ENCODE measurements at places on chromosomes 7 and 10. TPM values are rescaled to one million over a fixed set of nuclear protein-coding genes. Genes with fewer than 3 reads are reported as not detected.

- DNase-seq, result peak; percentile 69
Observed at GRCh38 chr7:28654110-28654509, 241.8 kb downstream of the CREB5 start.

Gene ARHGAP22
- total RNA-seq, result 1.2 TPM

GRCh38 chr7:50310361-50310760 lies 5.8 kb downstream of the IKZF1 start:
- DNase-seq, result no peak

DNA sequence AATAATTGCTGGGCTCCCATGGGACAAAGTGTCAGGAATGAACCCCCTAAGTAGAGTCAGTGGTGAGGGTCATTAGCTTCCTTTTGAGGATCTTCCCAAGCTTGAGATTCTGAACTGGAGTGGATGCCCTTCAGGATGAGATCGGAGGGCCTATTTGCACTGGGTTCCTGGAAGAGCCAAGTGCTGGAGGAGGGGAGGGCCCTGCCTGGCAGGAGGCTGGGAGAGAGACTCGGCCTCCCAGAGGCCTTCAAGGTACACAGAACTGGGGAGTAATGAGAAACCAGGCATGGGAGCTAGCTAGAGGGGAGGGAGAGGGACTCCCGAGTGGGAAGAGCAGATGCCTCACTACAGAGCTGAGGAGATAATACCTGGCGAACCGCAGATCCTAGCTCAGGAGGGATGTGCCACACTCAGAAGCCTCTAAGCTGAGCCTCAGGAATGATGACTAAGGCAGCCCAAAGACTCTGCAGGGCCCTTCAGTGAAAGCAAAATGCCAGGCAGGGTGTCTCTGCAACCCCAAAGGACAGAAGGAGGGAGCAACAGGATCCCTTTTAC lies 9.4 kb downstream of the PDAP1 start:
- DNase-seq, result no peak

Gene TMEM178B
- 0.62 TPM for total RNA-seq

GRCh38 chr7:92708111-92709042 lies 118.2 kb upstream of the FAM133B start:
- no peak for DNase-seq

GRCh38 chr7:155377838-155378579 lies 79.9 kb upstream of the EN2 start:
- DNase-seq, result peak; percentile 68

DNA sequence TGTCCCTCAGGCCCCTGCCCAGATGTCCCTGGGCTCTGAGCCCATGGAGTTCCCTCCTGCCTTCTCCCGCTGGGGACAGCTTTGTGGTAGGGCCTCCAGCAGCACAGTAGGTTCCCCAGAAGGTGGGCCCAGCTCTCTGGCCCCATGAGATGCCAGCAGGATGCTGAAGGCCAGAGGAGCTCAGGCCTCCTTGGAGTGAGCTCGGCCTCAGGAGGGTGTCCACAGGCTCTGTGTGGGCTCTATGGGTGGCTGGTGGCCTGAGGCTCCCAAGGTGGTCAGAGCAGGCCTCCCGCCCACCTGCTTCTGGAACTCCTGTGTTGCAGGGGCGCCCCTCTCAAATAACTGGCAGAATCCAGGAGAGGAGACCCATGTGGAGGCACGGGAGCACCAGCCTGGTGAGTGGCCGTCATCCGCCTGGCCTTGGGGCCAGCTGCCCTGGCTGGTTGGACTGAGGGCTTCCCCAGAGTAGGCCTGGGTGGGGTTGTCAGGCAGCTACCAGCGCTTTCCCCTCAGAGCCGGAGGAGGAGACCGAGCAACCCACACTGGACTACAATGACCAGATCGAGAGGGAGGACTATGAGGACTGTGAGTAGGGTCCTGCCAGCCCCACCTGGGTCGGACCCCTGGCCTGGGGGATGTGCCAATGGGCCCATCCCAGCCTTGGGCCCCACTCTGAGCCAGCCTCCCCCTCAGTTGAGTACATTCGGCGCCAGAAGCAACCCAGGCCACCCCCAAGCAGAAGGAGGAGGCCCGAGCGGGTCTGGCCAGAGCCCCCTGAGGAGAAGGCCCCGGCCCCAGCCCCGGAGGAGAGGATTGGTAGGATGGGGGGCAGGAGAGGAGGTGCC lies 3.2 kb downstream of the AEBP1 start:
- no peak for DNase-seq

- DNase-seq, result no peak
Observed at GRCh38 chr7:99365318-99366141, 9.0 kb upstream of the ARPC1B start.

GRCh38 chr10:72337039-72337629 lies 17.6 kb downstream of the DNAJB12 start:
- DNase-seq, result peak; percentile 83

DNA sequence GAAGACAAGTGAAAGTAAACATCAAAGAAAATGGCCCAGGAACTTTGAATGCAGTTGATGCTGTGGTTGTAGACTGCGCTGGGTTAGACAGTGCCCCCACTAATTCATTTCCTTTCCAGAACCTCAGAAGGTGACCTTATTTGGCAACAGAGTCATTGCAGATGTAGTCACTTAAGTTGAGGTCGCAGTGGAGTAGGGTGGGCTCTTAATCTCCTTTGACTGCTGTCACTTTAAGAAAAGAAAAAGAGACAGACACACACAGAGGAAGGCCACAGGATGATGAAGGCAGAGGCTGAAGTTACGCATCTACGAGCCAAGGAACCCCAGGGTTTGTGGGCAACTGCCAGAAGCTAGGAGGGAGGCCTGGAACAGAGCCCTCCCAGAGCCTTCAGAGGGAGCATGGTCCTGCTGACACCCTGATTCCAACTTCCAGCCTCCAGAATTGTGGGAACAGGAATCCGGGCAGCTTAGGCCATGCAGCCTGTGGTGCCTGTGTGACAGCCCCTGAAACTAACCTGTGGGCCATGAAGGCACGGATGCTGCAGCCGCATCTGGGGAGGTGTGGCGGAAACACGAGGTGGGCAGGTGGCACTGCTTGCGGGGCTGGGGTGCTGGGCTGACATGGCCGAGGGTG lies 107.6 kb downstream of the PRKAG2 start:
- no peak for DNase-seq

Gene RSPH10B2
- 0.71 TPM for total RNA-seq

GRCh38 chr7:146423446-146423845 lies 306.8 kb downstream of the CNTNAP2 start:
- DNase-seq, result peak; percentile 71

DNA sequence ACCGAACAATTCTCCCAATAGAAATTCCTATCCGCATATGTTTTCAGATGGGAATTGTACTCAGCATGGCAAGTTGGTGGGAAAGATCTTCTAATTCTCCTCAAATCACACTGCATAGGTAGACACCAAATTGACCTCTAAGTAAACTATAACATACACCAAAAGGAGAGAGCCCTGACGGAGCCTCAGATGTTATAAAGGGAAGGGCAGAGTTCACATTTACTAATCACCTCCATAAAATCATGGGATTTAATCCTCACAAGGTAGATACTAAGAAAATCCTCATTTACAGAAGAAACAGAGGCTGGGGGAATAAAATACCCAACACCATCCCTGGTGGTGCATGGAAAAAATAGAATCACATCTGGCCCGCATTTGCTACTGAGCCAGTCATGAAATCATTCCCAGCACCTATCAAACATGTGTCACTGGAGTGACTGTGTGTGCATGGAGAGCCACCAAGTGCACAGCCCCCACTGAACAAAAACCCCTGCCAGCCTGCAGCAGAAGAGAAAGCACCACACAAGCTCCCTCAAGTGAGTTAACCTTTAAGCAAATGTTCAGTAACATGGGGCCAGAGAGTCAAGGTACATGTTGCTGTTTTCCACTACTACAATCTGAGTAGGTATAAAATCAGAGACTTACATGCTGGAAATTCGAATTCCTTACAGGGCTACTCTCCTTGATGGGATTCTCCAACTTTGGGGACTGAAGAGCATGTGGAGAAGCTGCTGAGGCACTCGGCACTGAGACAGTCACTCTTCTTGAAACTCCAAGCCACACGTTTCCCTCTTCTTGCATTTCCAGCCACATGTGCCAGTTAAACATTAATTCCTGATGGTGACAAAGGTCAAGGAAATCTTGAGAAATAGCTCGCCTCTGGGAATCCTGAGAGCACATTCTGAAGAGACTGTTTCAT lies at the start of gene DDC:
DDC (minus strand) TSS at position 766 of the 919 bp plus-strand sequence. CDS start 21,320 bp downstream, outside the sequence.
- DNase-seq, result no peak

Gene ST8SIA6
- total RNA-seq, result 1.5 TPM

DNA sequence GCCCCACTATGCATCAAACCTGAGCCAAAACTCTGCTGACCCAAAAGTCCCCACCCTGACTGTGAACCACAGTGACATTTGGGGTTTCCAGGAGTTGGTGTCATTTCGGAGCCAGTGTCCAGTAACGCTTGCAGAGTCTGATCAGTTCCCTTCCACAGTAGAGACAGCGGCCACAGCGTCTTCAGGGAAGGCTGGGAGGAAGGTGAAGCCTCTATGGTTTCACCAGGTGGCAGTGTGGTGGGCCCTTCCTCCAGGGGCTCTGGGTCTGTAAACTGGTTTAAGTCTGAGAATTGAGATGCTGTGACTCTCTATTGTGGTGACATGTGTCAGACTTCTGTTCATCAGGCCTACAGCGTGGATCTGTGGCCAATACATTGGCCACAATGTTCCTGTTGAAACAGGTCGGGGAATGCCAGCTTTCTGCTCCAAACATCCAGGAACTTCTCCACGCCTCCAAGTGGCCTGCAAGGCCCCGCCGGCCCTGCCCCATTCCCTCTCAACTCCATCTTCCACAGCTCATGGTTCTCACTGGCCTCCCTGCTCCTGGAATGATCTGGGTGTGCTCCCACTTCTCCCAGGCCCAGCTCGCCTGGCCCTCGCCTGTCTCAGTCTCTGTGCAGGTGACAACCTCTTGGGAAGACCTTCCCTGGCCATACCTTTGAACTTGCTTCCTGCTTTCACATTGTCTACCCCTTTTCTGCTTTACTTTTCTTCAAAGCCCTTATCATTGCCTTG lies 124.5 kb upstream of the FAM20C start:
- DNase-seq, result no peak

DNA sequence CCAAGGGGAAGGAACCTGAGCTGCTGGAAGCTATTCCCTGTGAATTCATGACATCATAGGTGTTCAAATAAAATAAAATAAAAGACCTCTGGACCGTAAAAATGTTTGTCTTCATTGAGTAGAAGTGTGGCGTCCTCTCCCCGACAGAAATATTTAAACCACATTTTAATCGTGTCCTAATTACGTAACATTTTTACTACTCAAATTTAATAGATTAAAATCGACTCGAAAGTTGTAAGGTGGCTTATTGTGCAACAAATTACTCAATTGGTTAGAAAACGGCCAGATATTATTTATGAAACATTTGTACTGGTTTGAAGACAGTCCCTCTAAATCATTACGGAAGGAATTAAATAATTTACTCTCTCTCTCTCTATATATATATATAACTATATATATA lies 15.5 kb upstream of the NCAPG2 start:
- DNase-seq, result no peak
